Hepatocyte (in vitro differentiated cells): ENCODE measurements at places on chromosomes 3 and 15. TPM values are rescaled to one million over a fixed set of nuclear protein-coding genes. Genes with fewer than 3 reads are reported as not detected.

GRCh38 chr3:58568572-58569286 lies 8.5 kb downstream of the FAM107A start:
- peak; percentile 76 for DNase-seq
- H3K27ac ChIP-seq: no peak overlapping the region

Gene GP9
- not detected in 2 replicates for total RNA-seq

GRCh38 chr3:53243165-53243564 lies 12.7 kb downstream of the TKT start:
- H3K27me3 ChIP-seq: no peaks in the 10 kb centered on the region
- peak overlapping the region; percentile 16 for H3K27ac ChIP-seq
- H3K36me3 ChIP-seq: no peaks in the 10 kb centered on the region
- peaks cover 11% of the 10 kb centered on the region for H3K4me1 ChIP-seq

DNA sequence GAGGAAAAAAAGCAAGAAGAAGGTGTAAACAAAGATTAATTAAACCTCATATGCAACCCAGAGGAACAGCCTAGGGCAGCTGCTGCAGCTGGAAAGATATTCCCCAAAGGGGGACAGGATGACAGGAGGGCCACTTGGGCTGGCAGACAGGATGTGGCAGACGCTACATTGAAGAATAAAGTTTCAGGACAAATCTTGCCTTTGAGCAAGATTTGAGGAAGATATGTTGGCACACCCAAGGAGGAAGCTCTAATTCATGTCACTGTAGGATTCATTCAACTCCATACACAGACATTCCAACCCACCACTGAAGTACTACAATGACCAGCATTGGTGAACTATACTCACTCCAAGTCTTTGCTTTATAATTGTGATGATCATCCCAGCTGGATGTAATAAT lies 504.0 kb downstream of the SHQ1 start:
- no peaks in the 10 kb centered on the region for H3K27me3 ChIP-seq
- no peak overlapping the region for H3K27ac ChIP-seq
- no peaks in the 10 kb centered on the region for H3K36me3 ChIP-seq
- peaks cover 24% of the 10 kb centered on the region for H3K4me1 ChIP-seq
- DNase-seq: no peak

GRCh38 chr15:94286583-94286982 lies 55.2 kb downstream of the MCTP2 start:
- DNase-seq: no peak
- H3K27me3 ChIP-seq: no peaks in the 10 kb centered on the region
- H3K36me3 ChIP-seq: no peaks in the 10 kb centered on the region
- no peaks in the 10 kb centered on the region for H3K4me1 ChIP-seq
- H3K4me3 ChIP-seq: no peak overlapping the region

- peaks cover 7% of the 10 kb centered on the region for H3K4me1 ChIP-seq
- H3K27ac ChIP-seq: no peak overlapping the region
- DNase-seq: peak; percentile 44
- no peaks in the 10 kb centered on the region for H3K27me3 ChIP-seq
- no peaks in the 10 kb centered on the region for H3K36me3 ChIP-seq
Measured at GRCh38 chr3:72347819-72348319, 500.4 kb downstream of the SHQ1 start.

Gene RTP3
- total RNA-seq: 0.64 and 2.0 TPM in 2 replicates

- DNase-seq: no peak
- H3K4me3 ChIP-seq: no peak overlapping the region
- no peaks in the 10 kb centered on the region for H3K36me3 ChIP-seq
- H3K27ac ChIP-seq: no peak overlapping the region
Measured at GRCh38 chr15:80500021-80500420, 95.8 kb downstream of the ARNT2 start.

Gene DNASE1L3
- total RNA-seq: 0.48 and 0.97 TPM in 2 replicates

DNA sequence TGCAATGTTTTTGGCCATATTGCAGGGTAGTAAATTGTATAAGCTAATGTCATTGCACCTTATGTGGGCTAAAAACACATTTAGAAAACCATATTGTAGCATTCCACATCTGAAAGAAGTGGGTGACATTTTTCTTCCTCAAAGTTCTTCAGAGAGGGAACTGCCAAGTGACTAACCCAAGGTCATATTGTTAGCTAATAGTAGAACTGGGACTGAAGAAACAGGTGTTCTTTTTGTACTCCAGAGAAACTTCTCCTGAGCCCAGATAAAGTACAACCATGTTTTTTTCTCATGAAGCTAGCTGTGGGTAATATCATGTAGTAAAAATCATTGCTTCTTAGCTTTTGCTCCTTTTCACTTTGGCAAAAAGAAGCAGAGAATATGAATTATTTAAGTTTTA lies 333.0 kb downstream of the NSUN3 start:
- H3K4me1 ChIP-seq: no peaks in the 10 kb centered on the region
- H3K27me3 ChIP-seq: no peaks in the 10 kb centered on the region
- no peak for DNase-seq
- H3K4me3 ChIP-seq: no peak overlapping the region
- H3K36me3 ChIP-seq: no peaks in the 10 kb centered on the region

Gene NMD3
- 52.5 and 57.2 TPM in 2 replicates for total RNA-seq

DNA sequence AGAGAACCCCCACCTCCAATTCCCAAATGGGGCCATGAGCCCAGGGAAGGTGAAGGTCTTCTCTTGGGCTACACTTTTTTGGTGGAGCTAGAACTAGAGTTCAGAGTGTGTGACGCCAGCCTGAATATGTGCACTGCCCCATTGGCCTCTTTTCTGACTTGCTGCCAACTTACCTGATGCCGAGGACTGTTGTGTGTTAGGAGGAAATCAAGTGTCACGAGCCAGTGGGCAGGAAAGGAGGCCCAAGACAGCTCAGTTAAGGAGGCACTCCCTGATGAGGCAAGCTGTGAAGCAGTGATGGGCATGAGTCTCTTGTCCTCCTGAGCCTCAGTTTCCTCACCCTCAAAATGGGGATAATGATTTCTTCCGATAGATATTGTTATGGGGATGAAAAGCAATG lies 107.8 kb downstream of the ANP32A start:
- DNase-seq: no peak
- H3K27ac ChIP-seq: no peak overlapping the region
- H3K4me3 ChIP-seq: no peak overlapping the region
- H3K4me1 ChIP-seq: no peaks in the 10 kb centered on the region
- H3K27me3 ChIP-seq: no peaks in the 10 kb centered on the region

- H3K27me3 ChIP-seq: no peaks in the 10 kb centered on the region
- H3K4me1 ChIP-seq: peaks cover 29% of the 10 kb centered on the region
- no peak for DNase-seq
- H3K27ac ChIP-seq: peak overlapping the region; percentile 70
Measured at GRCh38 chr3:71543371-71544016, 40.0 kb downstream of the FOXP1 start.

Gene CLDN16
- total RNA-seq: 0.77 and 1.3 TPM in 2 replicates

Gene DCUN1D1
- 41.5 and 49.2 TPM in 2 replicates for total RNA-seq

Gene NAALADL2
- 15.3 and 16.7 TPM in 2 replicates for total RNA-seq

DNA sequence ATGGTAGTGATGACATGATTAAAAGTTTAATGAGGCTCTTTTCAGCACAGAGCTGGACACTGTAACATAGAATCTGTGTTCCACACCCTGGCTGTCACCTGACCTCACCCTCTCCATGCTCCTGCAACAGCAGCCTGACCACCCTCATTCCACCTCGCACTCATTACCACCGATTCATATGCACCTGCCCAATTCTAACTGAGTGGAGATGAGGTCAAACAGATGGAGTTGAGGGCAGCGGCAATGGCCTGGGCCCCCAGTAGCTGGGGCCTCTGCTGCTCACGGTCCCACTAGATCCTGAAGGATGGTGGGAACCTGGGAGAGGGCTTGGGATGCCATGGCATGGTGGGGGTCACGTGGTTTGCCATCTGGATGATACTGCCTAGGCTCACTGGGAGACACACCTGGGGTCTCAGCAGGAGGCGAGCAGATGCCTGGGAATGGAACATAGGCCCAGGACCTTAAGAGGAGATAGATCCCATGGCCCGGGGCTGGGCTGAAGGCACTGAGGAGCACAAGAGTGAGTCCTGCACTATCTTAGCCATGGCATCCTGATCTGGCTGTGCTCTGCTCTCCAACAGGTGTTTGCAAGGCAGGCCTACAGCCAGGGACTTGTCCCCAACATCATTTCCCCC lies 1.3 kb downstream of the SCN5A start:
- DNase-seq: no peak
- no peaks in the 10 kb centered on the region for H3K36me3 ChIP-seq
- peaks cover 48% of the 10 kb centered on the region for H3K27me3 ChIP-seq
- H3K27ac ChIP-seq: no peak overlapping the region

Gene SOX2
- 2.4 and 3.5 TPM in 2 replicates for total RNA-seq

Gene CORO2B
- total RNA-seq: 1.2 and 2.9 TPM in 2 replicates

GRCh38 chr3:60403866-60404265 lies 847.4 kb downstream of the FHIT start:
- H3K4me3 ChIP-seq: no peak overlapping the region
- H3K27me3 ChIP-seq: no peaks in the 10 kb centered on the region
- no peak overlapping the region for H3K27ac ChIP-seq
- no peak for DNase-seq

DNA sequence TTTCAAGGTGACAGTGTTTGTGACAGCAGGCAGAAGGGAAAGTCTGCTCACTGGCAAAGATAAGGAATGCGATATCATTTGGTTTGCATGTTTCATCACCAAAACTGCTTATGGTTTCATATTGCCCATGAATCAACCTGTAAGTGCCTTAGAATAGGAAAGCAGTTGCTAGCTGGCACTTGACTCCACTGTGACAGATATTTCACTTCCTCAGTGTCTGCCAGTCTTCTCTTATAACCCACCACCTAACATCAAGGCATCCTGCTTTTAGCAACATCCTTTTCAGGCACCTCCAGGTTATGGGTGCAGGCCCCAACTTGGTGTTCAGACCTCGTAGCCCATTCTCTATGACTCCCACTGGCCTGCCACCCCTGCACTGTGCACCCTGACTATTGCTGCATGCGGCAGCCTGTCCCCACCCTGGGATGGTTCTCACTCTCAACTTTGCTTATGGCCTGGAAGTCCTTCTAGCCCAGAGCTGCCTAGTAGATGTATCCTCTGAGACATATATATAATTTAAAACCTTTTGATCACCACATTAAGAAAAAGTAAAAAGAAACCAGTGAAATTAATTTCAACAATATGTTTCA lies 154.4 kb upstream of the RARB start:
- no peaks in the 10 kb centered on the region for H3K4me1 ChIP-seq
- no peak for DNase-seq
- H3K27me3 ChIP-seq: no peaks in the 10 kb centered on the region
- no peak overlapping the region for H3K4me3 ChIP-seq

- DNase-seq: no peak
- no peaks in the 10 kb centered on the region for H3K27me3 ChIP-seq
- no peaks in the 10 kb centered on the region for H3K4me1 ChIP-seq
- H3K4me3 ChIP-seq: no peak overlapping the region
Measured at GRCh38 chr3:2976796-2977195, 133.4 kb downstream of the IL5RA start.

Gene IMPG2
- 0.72 and 0.77 TPM in 2 replicates for total RNA-seq

DNA sequence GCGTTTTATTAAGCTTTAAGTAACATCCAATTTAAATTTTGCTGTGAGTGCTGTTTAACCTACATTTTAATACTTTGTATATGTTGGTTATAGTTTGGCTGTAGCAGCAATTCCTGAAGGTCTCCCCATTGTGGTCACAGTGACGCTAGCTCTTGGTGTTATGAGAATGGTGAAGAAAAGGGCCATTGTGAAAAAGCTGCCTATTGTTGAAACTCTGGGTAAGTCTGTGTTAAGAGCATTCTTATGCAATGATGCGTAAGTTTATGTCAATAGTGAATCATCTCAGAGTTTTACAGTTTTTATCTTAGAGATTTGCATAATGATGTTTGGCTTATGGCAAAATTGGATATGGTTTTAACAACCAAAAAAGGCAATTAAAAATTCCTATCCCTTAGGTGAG lies 62.7 kb downstream of the ASTE1 start:
- peak; percentile 13 for DNase-seq
- no peaks in the 10 kb centered on the region for H3K36me3 ChIP-seq
- no peak overlapping the region for H3K4me3 ChIP-seq
- peak overlapping the region; percentile 49 for H3K27ac ChIP-seq

DNA sequence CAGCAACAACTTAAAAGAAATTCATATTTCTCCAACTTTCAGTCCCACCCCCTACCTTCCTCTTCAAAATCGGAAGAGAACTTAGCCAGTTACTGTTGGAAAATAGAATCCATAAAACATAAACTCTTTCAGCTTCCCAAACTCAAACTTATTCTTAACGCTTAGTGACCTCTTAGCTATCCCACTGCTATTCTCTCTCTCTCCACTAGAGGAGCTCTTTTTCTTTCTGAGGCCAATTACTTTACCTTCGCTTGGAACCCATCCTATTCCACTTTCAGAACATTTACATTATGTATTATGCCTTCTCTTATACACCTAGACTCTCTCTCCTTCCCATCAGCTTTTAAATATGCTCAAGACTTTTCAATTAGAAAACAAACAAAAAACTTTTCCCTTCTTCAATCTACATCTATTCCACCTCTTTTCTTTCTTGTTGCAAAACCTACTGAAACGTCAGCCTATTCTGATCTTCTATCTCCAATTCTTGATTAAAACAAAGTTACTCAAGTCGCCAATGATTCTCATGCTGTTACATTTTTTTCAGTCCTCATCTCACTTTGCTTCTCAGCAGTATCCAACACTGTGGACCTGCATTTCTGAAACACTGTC lies 13.4 kb upstream of the GHSR start:
- H3K27ac ChIP-seq: no peak overlapping the region
- no peaks in the 10 kb centered on the region for H3K27me3 ChIP-seq
- H3K36me3 ChIP-seq: no peaks in the 10 kb centered on the region
- peak; percentile 48 for DNase-seq
- no peaks in the 10 kb centered on the region for H3K4me1 ChIP-seq

Gene MCTP2
- total RNA-seq: 23.3 and 24.6 TPM in 2 replicates

GRCh38 chr15:27046880-27047279 lies 75.9 kb downstream of the GABRG3 start:
- H3K4me1 ChIP-seq: peaks cover 5% of the 10 kb centered on the region
- no peak overlapping the region for H3K4me3 ChIP-seq
- no peak overlapping the region for H3K27ac ChIP-seq

GRCh38 chr15:95368191-95368590 lies 962.3 kb upstream of the NR2F2 start:
- H3K4me1 ChIP-seq: peaks cover 12% of the 10 kb centered on the region
- DNase-seq: no peak
- H3K4me3 ChIP-seq: no peak overlapping the region

DNA sequence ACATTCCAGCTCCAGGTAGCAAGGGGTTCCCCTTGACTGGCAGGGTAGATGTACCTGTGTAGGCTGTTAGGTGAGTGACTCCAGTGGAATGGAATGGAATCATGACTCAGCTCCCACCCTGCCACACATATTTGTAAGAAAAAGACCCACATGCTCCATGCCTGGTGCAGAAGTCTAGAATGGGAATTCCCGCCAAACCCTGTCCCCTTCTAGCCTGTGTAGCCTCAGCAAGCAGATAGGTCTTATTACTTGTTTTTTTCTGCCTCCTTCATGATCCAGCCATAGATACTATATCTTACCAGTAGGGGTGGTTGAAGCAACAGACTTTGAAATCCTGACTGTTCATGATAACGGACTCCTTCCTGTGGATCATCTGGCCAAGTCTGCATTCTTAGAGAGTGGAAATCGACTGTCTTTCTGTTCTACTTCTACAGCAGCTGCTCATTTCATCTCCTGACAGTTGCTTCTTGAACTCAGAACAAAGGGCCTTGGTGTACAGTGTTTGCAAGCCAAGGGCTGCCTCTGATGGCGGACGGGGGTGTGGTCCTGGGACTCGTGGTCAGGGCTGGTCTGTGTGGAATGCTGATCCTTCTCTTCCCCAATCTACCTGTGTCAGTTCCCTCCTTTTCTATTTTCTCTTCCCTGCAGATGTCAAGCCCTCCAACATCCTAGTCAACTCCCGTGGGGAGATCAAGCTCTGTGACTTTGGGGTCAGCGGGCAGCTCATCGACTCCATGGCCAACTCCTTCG lies 16.3 kb downstream of the SNAPC5 start:
- no peaks in the 10 kb centered on the region for H3K4me1 ChIP-seq
- H3K27ac ChIP-seq: no peak overlapping the region
- peak; percentile 21 for DNase-seq
- no peak overlapping the region for H3K4me3 ChIP-seq
- no peaks in the 10 kb centered on the region for H3K27me3 ChIP-seq
